Activated T-helper 17 cell treated with anti-CD3 and anti-CD28 coated beads, Interleukin-2, amount 50 U/mL, for 72 hours (primary cell): ENCODE measurements at places on chromosomes 12 and 14.

DNA sequence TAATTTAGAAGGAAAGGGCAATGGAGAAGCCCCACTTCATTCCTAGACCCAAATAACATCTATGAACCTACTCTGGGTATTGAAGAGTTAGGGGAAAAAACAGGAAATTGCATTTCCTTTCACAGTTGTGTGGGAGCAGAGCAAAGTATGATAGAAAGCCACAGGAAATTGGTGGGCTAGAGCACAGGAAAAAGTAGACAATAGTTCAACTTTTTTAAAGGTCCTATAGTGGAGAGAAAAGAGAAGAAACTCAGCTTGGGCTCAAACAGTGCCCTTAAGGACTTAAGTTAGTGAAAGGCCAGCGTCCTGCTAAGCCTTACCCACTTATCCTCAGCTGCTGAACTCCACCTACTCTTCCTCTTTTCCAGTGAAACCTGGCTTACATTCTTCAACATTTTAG is 258.1 kb downstream of the DPY19L2 start:
- ATAC-seq, result no peak

- ATAC-seq, result no peak
Measured at GRCh38 chr14:72063761-72064282, 131.6 kb downstream of the RGS6 start.

DNA sequence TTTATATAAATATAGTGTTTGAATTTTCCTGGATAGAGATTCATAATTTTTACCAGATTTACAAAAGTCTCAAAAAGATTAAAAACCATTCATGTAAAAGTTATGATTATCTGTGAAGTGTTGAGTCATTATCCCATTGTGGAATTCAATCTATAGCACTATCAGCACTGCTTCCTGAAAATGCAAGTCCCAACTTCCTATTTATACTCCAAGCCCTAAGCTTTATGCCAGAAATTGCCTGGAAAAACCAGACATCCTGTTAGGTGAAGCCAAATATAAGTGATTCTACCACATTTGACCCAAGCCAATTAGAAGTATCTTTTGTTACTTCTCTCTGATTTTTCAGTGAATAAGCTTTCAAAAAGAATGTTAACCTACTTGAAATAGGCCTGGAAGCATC is 129.1 kb downstream of the GPR135 start:
- ATAC-seq, result no peak

DNA sequence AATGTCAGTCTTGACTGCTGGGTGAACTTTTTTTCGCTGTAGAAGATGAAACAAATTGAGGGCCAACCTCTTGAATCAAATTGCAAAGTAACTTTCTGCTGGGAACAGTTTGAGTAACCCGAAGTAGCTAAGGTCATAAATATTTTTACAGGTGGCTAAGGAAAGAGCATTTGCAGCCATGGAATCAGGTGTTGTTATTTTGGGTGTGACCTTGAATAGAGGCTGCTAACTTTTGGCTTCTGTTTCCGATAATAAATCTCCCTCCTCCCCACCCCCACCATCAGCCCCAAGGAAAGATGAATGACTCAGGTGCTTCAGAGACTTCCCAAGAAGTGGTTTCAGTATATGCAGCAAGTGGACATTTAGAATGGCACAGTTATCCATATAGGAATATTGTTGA is 571.7 kb downstream of the DIO2 start:
- no peak for ATAC-seq

GRCh38 chr12:25712169-25712568 is 159.1 kb upstream of the LMNTD1 start:
- ATAC-seq, result no peak

- ATAC-seq, result no peak
Measured at GRCh38 chr12:52675301-52675701, 4.9 kb downstream of the KRT1 start.

GRCh38 chr12:113069751-113070116 is 13.2 kb downstream of the DTX1 start:
- no peak for ATAC-seq
